Ureter (tissue), 1 donor: ENCODE measurements at places on chromosomes 6 and 20.

- DNase-seq: no peak
Observed at GRCh38 chr20:63072991-63073737, 66.4 kb upstream of the BHLHE23 start.

DNA sequence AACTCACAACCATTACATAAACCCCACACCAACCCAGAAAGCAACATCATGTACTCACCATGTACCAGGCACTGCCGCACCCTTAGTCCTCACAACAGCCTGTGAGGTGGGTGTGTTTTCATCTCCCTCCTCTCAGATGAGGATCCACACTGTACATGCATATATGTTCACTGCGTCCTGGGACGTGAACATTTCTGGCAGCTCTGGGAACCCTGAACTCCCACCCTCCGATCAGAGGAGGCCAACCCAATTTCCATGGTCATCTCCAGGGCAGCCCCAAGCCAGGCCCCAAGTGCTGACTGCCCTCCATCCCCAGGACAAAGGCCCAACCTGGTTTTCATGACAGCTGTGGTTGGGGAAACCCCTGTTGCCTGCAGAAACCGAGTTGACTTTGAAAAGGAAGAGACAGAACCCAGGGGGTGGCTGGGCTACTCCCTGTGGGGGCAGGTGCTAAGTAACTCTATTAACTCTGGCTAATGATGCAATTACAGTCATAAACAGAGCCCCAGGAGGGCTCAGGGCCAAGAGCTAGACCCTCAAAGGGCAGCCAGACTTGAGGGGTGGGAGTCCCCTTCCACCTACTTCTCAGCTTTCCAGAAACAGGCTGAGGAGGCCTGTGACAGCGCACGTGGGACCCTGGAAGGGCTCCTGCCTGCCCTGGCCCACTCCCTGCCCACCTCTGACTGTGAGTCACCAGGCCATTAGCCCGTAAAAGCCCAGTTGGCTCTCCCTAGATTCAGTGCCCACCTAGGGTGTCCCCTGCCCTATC, 2.6 kb downstream of the TFEB start:
- no peak for DNase-seq

GRCh38 chr20:62652041-62652893, 10.0 kb downstream of the SLCO4A1 start:
- peak; percentile 91 for DNase-seq

DNA sequence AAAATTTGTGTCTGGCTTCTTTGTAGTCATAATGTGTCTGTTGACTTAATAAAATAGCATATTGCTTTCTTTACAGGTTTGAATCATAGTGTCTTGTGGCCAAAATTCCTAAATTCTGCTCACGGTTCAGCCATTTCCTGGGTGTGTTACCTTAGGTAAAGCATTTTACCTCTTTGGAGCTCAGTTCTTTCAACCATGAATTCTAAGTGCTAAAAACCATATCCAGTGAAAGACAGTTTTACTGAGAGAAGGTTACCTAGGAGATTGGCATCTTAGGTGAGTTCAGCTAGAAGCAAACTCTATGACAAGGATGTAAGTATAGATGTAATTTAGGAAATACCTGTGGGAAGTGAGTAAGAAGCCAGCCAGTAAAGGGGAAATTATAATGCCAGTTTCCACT, 20.7 kb downstream of the CRYBG1 start:
- no peak for DNase-seq

GRCh38 chr20:29318871-29319461, 1938.5 kb upstream of the DEFB115 start:
- no peak for DNase-seq

DNA sequence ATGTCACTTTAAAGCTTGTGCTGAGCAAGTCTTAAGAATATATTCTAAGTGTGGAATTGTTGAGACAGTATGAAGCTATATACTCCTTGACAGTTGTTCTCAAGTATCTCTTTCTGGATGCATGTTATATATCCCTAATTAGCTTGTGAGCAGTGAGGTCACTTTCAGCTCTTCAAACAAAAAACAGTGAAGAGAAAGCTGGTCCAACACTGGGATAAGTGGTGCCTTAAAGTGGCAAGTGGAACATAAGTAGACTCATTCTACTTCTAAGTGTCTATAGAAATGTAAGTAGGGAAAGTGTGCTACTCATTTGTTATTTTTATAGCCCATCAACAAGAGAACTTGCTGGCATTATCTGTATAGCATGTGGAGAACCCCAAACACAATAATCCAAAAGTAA, 133.1 kb upstream of the BACH2 start:
- DNase-seq: no peak
